OCI-LY7 (cell line): ENCODE measurements at places on chromosomes 11 and 22.

- no peak for DNase-seq
These were observed 817.8 kb upstream of the LUZP2 start for GRCh38 chr11:23679041-23679440.

DNA sequence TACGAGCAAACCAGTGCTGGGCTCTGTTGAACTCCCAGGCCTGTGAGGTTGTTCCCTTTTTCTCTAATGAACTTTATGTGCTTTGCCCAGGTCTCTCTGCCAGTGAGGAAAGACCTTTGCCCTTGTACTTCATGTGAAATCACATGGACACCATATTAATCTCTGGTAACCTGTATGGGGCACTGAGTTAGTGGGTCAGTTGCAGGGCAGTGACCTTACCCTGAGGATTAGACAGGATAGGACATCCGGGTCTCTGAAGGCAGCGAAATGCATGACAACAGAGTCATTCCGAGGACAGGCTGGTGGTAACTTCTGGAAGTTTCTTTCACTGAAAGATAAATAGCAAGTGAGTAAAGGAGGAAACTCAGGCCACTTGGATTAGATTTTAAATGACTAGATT is 93.7 kb downstream of the ZBTB16 start:
- no peak for DNase-seq

GRCh38 chr11:22807855-22808570 is 21.6 kb downstream of the SVIP start:
- DNase-seq = peak; percentile 55

GRCh38 chr11:111454561-111455192 is 57.5 kb downstream of the BTG4 start:
- DNase-seq = peak; percentile 60

- no peak for DNase-seq
These were observed 24.4 kb upstream of the SIK2 start for GRCh38 chr11:111577821-111578220.

DNA sequence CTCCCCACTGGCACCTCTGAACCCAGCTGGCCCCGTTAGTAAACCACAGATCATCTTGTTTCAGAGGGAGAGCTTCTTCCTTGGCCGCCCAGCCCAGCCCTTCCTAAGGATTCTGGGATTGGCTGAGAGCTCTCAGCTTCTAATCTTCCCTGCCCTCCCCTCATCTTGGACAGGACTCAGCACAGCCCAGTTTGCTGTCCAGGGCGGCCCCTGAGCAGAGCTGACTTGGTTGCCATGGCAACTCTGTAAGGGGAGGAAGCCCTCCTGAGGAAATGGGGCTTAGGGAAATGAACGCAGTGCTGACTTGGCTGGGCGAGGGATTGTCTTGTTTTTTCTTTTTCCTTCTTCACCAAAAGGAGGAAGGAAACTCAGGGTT is 4.6 kb downstream of the APOL4 start:
- peak; percentile 80 for DNase-seq

DNA sequence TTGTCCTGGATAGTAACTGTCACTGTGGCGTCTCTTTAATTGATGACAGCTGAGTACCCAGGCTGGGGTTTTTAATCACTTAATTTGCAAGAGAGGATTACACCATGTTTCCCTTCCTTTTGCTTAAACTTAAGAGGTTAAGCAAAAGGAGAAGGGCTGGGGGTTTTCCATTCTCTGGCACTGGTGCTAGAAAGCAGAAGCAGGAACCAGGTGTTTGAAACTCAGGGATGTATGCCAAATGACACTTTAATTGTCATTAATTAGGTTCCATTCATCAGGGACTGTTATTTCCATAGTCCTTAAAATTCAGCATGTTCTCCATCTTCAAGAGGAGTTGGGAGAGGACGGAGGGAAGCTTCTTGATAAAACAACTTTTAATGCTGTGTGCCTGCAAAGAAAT is 746.2 kb downstream of the NELL1 start:
- DNase-seq = no peak

- no peak for DNase-seq
These were observed 48.4 kb upstream of the HEPHL1 start for GRCh38 chr11:93972790-93973189.

GRCh38 chr11:643366-643765 is 6.3 kb downstream of the DRD4 start:
- DNase-seq = no peak

GRCh38 chr22:27337676-27338075 is 463.9 kb downstream of the MN1 start:
- DNase-seq = no peak

GRCh38 chr11:7567311-7567710 is 53.5 kb downstream of the PPFIBP2 start:
- DNase-seq = no peak

GRCh38 chr11:103789952-103790351 is 246.5 kb upstream of the DDI1 start:
- no peak for DNase-seq

DNA sequence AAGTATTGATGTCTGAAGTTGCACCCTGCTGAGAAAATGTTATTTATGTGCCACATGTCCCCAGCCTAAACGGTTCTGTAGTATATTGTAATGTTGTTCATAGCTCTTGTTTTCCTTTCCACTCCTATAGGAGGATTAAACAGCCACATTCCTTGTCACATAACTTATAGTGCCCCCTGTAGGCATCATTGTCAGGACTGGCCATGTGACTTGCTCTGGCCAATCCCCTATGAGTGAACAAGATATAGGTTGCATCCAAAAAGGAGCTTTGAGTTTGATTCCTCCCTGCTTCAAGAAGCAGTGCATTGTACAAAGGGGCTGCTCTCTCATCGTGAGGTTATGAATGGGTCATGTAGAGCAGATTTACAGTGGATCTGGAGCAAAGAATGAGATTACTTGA is 717.6 kb upstream of the ANO5 start:
- no peak for DNase-seq

- DNase-seq = no peak
These were observed 940.4 kb downstream of the DLG2 start for GRCh38 chr11:84686716-84687115.

DNA sequence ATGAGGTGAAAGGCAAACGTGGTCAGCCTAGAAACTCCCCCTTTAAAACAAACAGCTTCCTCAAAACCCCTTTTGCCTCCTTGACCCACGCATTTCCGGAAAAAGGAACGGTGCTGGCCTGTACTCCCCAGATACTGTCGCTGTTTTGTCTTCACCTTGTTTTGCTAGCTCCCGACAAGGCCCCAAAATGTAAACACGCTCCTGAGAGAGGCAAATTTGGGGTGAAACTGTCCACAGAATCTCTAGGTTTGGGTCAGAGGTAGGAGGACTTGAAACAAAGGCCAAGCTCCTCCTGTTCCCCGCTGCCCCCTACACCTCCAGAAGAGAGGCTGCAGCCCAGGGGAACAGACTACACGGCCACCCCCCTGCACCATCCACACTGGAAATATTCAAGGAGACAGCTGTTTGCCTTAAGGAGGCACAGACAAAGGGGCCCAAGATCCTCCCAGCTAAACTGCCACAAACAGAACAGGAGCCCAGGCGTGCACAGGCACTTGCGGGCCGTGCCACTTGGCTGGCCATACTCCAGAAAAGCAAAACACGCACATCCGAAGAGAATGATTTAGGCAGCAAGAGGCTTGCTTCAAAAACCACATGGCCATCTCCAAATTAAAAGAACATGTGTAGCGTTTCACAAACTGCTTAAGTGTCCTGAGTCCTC is 160.5 kb upstream of the GRK3 start:
- DNase-seq = no peak

DNA sequence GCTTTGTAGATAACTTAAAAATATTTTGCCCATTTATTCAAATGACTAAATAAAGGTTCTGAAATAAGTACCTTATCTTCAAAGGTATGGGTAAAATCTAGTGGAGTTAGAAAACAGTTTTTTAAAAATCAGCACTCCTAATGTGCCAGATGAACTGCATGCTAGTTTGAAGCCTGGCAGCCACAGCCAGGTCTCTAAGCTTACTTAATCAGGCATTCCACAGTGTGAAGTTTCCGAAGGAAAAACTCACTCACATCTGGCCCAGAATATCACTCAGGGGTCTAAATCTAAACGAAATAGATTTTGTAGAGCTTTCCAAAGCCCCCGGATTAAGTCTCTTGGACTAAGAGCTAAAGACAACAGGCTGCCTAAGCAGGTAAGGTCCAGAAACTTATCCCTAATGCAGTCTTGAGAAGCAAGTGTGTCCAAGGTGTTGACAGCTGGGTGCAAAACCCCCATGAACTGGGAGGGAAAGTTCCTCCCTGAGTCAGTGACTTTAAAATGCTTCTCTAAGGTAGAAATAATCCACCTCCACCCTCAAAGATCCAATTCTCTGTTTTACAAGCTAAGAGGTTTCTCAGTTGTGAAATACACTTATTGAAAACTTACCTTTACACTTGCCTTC is 157.6 kb downstream of the FCHSD2 start:
- no peak for DNase-seq
